NCI-H446 (cell line): ENCODE measurements at places on chromosomes 12 and 14.

DNA sequence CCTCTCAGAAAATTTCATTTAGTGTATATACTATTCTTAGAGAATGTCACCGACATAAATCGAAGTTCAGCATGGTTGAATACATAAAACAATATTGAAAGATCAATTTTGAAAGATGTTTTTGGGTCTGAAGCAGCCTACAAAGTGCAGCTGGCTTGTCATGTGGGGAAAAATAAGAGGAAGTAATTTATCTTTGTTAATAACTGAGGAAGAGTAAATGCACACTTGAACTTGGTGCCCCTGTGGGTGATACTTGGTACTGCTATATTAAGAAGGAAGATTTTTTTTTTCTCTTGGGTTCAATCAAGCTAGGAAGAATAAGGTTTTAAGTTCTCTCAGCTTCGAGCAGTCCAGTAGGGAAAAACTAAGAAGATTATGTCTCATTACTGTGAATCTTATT lies 661.3 kb downstream of the RPL10L start:
- DNase-seq, result no peak

DNA sequence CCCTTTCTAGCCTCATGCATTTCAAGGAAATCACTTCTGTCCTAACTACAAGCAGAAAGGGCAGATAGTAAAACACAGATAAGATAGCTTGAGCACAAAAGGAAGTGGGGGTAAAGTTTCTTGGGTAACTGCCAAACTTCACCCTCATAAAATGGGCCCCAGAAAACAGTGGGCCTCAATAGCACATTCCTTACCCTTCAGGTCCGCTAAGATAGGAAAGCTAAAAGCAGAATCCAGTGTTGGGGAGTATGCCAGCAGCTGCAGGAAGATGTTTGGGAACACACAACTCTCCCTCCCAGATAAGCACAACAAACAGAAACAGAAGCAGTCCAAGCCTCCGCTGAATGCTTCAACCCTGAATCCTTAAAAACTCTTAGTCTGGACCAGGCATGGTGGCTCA lies 110.9 kb upstream of the MGAT4C start:
- DNase-seq, result no peak

DNA sequence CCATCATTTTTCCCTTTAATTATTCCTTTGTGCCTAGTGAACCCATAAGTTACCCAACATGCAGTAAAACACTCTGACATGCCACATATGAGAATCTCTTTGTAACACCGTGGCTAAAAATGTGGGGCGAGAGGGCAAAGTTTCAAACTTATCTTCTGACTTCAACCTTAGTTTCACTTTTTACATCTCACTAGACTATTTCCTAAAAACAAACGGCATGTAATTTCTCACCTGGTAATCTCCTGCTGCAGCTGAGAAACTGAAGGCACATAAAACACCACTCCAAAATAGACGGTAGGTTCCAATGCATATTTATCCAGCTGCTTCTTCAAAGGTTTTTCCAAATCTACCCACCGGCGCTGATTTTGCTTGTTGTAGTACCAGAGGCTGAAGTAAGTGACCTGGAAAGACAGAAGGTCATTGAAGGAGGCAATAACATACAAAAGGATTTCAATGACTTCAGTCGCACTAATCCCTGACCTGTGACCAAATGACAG lies 37.9 kb downstream of the PTPN21 start:
- no peak for DNase-seq

DNA sequence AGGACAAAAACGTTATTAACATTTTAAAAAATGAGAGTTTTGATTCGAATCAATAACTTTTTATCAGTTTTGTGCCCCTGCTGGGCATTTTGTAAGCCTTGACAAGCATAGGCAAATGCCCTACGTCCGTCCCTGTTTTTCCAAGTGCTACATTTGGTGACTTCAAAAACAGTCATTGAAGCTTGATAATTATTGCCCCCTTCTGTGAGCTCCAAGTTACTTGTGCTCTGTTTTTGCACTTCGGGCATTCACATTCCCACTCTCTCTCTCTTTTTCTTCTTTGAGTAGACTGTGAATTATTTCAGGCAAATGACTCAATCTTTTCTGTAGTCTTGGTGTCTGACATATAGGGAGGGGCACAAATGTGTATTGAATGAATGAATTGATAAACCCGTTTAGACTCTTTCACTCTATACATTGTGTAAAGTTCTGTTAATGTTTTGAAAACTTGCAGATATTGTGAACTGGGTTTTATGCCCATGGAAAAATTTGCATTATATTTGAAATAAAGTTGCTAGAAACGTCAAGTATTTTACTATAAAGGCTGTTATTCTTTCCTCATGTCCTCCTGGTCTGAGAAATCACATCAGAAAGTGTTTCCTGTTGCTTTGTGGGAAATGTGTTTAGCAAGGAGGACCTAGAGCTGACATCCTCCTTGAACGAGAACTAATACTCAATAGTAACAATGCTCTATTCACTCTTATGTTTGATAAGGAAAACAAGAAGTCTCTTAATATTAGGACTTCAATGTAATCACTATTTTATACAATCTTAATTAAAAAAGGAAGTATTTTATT lies 1.4 kb downstream of the APAF1 start:
- no peak for DNase-seq

DNA sequence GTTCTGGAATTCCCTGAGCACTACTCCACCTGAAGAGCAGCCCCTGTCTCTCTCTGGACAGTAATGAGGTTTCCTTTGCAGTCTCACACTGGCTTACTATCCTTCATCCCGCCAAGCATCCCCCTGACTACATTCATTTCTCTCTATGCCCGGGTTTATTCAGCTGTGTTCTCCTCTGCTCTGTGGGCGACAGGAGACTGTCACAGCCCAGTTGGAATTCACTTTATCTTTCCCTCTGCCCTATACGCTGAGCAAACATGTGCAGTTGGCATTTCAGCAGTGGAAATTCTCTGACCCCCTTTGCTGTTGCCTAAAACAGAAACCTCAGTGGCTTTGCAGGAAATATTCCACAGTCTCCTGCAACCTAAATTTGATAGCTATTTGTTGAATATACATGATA lies 83.5 kb upstream of the MAX start:
- no peak for DNase-seq

DNA sequence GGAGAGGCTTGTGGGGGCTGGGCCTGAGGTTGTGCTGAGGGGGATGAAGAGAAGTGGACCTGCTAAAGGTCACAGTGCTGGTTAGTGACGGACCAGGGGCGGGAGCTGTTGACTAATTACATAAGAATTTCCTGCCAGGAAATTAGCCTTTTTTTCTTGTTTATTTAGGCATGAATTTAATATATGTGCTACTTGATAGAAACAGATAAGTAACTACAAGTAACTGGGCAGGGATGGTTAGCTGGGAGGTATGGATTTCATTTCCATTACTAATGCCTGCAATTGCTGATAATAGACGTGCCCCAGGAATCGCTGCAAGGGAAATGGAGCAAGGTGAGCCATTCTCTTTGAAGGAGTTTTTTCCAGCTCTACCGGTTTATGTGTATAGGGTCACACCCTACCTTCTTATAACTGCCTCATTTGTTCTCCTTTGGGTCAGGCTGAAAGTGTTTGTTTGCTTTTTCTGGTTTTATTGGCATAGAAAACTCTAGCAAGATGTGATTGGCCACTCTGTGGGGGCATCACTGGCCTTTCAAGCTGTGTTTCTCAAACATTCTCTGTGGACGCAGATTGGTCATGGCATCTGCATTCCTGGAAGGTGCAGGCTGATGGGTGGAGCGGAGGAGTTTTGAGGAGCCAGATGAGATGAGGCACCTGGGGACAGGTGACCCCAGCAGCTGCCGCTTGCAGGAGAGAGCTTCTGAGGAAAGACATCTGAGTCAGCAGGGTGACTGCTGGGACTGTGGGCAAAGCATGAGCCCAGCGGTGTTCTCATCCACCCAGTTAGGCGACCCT lies 19.0 kb upstream of the GPRC5A start:
- no peak for DNase-seq

- DNase-seq, result peak; percentile 20
Observed at GRCh38 chr12:10140001-10140400, 10.0 kb upstream of the CLEC7A start.

GRCh38 chr14:105411017-105411941 lies 8.3 kb upstream of the MTA1 start:
- no peak for DNase-seq
